ENCODE measurements at places on chromosomes 4 and X.
A peak's percentile ranks its signal among the peaks of the same experiment; 100 is the strongest.

- no peak for DNase-seq
These were observed 375.4 kb upstream of the PITX2 start for GRCh38 chr4:110998320-110998719.

DNA sequence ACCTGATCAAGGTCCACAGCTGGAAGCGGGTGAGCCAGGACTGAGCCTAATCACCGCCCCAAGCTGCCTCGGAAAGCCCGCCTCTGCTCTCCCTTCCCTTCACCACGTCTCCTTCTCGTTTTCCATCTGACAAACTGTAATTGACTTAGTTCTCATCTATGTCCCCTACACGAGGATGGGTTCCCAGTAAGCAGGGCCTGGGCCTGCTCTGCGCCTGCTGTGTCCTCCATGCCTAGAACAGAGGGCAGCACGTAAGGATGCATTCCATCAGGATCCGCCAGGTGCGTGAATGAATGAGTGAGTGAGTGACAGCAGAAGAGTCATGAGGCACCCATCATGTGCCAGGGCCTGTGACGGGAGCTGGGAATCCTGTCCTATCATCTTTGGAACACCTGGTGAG, 86.7 kb downstream of the JAKMIP1 start:
- no peak for DNase-seq

DNA sequence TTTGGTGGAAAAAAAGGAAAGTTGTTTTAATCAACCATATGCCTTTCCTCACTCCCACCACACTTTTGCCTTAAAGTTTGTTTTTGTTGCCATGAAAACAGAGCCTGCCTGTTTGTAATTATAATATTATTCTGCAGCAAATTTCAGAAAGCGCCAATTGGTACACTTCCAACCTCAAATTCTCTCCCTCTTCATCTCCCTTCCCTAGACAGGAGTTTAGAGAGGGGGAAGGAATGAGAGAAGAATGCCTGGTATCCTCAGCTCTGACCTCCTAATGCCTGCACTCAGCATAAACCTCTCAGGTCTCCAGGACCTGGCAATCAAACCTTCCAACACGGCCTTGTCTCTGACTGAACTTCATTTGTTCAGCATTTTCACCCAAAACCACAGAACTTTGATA, 138.4 kb upstream of the HCCS start:
- DNase-seq: no peak

DNA sequence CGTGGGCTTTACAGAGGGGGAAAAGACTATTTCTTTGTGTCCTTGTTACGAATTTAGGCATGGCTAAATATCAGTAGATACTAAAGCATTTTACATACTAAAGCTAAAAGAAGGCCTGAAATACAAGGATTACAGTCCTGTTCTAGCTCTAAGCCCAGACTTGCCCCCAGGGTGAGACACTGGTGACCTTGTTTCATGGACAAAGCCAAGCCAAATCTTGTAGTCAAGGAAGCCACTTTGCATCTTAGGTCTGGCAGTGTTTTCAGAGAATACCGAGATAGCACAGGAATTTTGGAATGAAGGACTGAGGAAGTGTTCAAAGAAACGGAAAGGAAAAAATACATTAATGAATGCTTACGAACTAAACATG, 733 bp upstream of the G3BP2 start:
- peak; percentile 28 for DNase-seq

GRCh38 chr4:186746581-186746980, 22.9 kb upstream of the FAT1 start:
- no peak for DNase-seq

DNA sequence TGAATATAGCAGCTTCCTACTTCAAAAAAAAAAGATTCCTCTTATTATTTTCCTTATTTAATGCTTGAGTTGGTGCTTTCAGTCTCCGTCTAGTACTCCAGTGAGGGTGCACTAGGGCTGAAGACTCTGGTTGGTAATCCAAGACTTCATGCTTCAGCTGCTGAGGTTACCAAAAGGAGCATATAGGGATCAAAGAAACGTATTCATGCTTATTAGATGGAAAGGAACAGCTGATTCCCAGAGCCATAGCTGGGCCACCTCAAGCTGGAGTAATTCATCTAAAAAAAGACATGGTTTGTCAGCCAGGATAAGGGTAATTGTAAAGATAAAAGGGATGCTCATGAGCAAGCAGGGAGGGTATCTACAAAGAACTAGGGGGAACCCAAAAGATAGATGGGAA, 131.7 kb upstream of the FAM47B start:
- no peak for DNase-seq

- no peak for DNase-seq
These were observed 257.5 kb downstream of the C4orf33 start for GRCh38 chr4:129353490-129353889.

DNA sequence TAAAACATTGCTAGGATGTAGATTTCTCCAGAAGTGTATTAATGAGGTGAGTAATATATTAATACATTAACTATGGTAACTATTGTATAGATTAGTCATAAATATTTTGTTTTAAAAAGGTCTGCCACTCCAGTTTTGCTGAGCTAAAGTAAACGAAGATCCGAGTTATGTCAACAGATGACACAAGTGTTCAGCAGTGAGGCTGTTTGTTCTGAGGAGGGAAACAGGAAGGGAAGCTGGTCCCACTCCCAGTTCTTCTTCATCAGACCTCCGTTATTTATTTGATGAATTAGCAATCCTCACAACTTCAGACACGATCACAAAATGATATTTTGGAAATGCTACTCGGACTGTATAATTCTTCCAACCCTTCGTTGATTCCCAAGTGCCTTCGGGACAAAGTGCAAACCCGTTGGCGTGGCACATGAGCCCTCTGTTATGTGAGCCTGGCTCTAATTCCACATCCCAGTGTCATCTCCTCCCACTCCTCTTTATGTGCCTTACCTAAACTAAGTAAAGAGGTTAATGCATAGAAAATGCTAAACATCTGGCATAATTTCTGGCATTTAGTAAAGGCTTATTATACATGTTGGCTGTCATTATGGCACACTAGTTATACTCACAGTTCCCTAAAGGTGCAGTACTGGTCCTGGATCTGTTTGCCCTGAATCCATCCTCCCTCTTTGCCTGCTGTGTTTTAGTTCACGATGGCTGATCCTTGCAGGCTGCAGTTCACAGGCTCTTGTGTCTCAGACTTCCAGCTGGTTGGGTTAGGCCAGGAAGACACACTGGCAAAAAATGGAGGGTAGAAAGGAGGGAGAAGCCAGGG, 190.6 kb upstream of the LNX1 start:
- no peak for DNase-seq

GRCh38 chrX:13652287-13652793, 601 bp upstream of the TCEANC start:
- no peak for DNase-seq

DNA sequence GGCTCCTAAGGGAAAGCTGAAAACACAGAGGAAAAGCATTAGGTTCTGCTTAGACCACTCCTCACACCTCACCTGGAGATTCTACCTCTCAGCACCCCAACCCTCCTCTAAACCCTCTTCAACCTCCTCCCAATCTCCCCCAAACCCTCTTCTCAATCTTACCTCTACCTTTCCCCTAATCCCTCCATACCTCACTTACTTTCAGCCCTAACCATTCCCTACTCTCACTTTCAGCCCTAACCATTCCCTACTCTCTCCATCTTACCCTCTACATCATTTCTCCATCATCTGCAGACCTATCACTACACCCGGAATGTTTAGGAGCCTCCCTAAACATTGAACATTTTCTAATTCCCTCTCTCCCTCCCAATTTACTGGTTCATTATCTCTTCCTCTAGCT, 3.5 kb downstream of the RTL3 start:
- no peak for DNase-seq

- no peak for DNase-seq
These were observed 140.8 kb downstream of the CPE start for GRCh38 chr4:165519591-165519990.

DNA sequence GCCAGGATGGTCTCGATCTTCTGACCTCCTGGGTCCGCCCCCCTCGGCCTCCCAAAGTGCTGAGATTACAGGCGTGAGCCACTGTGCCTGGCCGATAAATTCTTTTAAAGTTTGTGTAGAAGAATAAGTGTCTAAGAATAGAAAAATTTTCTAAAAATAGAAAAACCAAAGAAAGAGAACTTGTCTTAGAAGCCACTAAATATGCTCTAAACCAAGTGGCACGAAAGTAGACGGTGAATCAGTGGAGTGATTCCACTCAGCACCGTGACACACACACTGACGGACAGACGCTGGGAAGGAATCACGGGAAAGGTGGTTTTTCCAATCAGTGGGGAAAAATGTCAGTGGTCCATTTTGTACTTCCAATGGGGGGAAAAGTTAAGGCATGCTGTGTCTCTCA, 72.7 kb upstream of the PSAPL1 start:
- no peak for DNase-seq

DNA sequence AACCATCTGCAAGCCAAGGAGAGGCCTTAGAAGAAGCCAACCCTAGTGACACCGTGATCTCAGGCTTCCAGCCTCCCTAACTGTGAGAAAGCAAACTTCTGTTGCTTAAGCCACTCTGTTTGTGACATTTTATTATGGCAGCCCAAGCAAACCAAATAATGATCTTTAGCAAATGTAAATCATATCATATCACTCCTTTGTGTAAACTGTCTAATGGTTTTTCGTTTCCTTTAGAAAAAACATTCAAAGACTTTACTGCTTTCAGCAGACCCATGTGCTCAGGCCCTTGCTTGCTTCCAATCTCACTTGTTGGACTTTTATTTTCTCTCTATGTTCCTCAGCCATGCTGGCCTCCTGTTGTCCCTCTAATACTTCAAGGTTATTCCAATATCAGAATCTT, 192.2 kb upstream of the HS3ST1 start:
- no peak for DNase-seq

GRCh38 chr4:119958983-119959382, 107.7 kb downstream of the MAD2L1 start:
- no peak for DNase-seq

DNA sequence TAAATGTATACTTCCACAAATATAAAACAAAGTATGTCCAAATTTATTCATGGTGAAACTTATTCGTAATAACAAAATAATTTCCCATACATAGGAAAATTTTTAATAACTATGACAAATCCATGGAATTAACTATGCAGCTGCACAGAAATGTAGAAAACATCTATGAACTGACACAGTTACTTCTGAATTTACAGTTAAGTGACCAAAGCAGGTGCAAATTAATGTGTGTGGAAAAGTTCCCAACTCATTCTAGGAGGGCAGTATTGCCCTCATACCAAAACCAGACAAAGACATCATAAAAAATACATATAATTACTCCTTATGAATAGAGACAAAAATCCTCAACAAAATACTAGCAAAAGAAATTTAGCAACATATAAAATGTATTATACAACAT, 12.5 kb downstream of the LDOC1 start:
- no peak for DNase-seq

Measured in GM23338 (cell line).